Daoy (cell line): ENCODE measurements at places on chromosomes 6 and 20. TPM values are rescaled to one million over a fixed set of nuclear protein-coding genes. Genes with fewer than 3 reads are reported as not detected.

The GTSF1L gene
- not detected in 2 replicates for total RNA-seq

The PKIG gene
- total RNA-seq = 51.8 and 54.6 TPM in 2 replicates

The MLN gene
- not detected in 2 replicates for total RNA-seq

The MCHR2 gene
- total RNA-seq = not detected in 2 replicates

The PHACTR1 gene
- 4.1 and 13.2 TPM in 2 replicates for total RNA-seq

The CYP24A1 gene
- total RNA-seq = 0.46 and 1.0 TPM in 2 replicates

The C6orf15 gene
- not detected in 2 replicates for total RNA-seq

DNA sequence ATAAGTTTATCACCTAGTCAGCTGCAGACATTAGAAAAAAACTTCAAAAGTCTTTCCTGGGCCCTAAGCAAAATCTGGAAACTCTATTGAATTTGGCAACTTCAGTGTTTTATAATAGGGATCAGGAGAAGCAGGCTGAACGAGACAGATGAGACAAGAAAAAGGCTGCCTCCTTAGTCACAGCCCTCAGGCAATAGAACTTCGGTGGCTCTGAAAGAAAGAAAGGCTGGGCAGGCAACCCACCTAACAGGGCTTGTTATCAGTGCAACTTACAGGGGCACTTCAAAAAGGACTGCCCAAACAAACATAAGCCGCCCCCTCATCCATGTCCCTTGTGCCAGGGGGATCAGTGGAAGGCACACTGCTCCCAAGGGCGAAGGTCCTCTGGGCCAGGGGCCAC lies 657.9 kb upstream of the HS3ST5 start:
- DNase-seq = no peak

GRCh38 chr6:16272201-16272600 lies 33.8 kb downstream of the GMPR start:
- DNase-seq = no peak

- DNase-seq = peak; percentile 72
These were observed 8.8 kb downstream of the RAET1L start for GRCh38 chr6:150016324-150017185.

DNA sequence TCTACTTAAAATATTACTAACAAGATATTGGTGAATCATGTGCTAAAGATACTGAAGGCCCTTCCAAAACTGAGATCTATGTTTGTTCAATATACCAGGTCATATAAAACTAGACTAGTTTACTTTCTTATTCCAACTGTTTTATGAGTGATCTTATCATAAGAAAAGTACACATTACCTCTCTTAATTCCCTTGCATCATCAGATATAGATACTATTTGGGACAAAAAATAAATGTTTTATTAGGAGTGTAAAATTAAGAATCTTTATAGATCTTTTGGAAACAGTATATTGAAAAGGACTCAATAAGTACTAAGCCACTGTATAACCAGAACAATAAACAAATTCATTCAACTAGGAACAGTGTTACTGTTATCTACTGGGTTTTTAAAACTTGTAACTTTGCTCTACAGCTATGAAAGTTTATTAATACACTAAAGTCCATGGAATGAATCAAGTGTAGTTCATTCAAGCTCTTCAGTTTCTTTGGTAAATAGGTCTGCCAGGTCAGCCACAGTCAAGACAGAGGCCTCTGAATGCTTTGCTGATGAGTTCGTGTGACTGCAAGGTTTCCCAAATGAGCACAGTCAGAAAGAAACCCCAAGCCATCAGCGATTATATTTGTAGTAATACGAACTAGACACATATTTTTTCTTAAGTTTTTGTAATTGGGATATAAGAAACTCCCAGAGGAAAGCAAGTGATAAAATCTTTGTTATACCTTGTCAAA lies 71.8 kb upstream of the FBXO30 start:
- DNase-seq = no peak

DNA sequence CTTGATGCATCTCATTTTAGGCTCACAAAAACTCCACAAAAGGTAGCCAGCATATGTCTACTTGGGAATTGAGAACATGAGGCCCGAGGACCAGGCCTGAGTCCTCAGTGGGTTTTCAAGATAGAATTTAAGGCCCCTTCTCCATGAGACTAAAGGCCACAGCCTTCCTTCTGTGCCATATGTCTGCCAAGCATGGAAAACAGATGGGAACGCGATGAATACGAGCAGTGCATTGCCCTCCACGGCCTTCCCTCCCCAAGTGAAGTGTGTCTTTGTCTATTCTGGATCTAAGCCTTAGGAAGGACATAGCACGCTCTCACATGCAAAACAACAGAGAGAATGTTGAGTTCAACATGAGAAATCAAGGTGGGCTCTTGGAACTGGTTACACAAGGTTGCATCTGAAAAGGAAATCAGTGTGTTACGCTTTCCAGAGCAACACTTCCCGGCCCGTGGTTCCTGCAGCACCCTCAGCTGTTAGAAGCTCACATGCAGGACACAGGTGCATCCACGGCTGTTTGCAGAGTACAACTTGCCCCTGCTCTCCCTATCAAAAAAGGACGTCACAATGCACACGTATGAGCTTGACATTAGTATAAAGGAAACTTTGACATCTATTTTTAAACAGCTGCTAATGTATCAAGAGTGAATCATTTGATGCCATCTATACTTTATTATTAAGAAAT lies 229.9 kb downstream of the NRN1 start:
- DNase-seq = no peak

GRCh38 chr6:39357998-39358686 lies 35.6 kb upstream of the KCNK16 start:
- peak; percentile 65 for DNase-seq

GRCh38 chr20:46934746-46935287 lies 40.2 kb downstream of the EYA2 start:
- DNase-seq = no peak

GRCh38 chr6:168238159-168238909 lies 81.2 kb downstream of the DACT2 start:
- DNase-seq = no peak

DNA sequence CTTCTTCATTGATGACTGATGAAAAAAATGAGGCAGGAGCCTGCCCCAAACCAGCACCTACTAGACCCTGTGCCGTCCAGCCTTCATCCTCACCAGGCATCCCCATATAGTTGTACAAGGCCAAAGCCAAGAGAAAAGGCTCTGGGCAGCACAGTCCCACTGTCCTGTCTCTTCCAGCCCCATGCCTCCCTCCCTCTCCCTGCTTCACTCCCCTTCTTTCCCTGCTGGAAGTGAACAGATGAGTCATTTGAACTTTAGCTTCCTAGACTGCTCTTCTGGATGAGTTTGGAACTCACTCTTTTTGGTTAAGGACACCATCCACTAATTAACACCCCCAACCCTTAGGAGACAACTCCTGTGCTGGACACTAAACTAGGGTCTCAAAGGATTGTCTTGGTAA lies 235.2 kb downstream of the LRFN2 start:
- no peak for DNase-seq

DNA sequence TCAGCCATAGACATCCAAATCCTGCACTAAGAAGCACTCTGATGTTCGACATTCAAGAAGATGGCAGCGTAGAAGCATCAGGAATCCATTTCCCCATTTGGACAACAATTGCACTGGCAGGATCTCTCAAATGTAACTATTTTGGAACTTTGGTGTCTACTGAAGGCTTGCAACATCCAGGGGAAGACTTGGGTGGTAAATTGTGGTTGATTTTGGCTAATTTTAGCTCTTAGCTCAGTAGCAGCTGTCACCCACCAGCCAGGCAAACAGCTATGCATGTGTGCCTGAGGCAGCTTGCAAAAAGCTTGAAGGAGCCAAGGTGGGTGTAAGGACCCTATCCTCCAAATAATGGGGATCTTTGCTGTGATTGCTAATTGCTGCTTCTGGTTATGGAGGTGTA lies 35.1 kb upstream of the PPP1R3G start:
- no peak for DNase-seq

GRCh38 chr6:121780325-121781321 lies 345.2 kb downstream of the GJA1 start:
- DNase-seq = peak; percentile 92

- no peak for DNase-seq
These were observed 51.0 kb upstream of the SUPT3H start for GRCh38 chr6:45428727-45429126.

DNA sequence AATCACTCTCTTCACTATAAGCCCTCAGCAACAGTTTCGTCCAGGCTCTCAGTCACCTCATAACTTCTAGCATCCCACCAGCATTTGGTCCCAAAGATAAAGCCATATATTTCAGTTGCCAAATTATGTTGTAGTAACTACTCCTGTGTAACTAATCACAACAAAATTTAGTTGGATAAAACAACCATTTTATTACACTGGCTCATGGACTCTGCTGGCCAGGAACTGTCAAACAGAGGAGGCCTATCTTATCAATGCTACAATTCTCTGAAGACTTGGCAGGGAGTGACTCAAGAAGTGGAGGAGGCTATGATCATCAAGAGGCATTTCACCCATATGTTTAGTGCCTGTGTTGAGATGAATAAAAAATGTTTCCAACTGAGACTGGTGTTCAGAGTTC lies 1082.3 kb upstream of the GJE1 start:
- DNase-seq = no peak

DNA sequence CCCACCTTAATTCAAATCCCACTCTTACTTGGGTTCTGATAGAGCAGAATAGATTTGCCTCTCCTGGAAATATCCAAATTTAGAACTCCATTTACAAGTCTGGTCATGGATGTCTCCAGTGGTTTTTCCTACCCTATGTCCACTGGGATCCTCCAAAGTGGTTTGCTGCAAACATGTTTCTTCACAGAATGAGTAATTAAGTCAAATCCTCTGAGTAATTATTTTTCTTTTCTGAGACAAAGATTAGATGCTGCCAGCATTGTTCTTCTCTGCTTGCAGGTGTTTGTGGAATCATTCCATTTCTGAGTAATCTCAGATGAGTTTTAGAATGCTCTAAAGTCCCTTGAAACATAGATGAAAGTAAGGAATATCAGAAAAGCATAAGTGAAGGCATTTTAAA lies 21.9 kb downstream of the DTD1 start:
- no peak for DNase-seq

DNA sequence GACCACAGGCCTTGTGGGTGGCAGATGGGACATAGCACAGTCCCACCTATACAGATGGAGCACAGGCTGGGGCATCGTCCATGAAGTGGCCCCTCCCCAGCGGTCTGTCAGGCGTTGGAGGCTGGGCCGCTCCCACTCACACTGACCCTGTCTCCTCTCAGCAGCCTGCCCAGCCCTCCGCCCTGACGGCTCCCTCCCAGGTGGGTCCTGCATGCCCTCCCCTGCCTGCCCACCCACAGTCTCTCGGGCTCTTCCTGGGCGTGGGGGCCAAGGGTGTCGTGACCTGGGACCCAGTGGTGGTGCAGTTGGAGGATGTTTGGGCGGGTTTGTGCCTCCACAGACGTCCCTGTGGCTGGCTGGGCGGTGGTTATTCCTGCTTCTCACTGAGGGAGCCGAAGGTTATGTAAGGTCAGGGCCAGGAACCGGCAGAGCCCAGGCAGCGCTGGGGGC lies 22.3 kb downstream of the COL20A1 start:
- DNase-seq = no peak

GRCh38 chr6:47647188-47647587 lies 51.2 kb upstream of the ADGRF4 start:
- no peak for DNase-seq

GRCh38 chr6:122400462-122401089 lies 1.1 kb downstream of the HSF2 start:
- DNase-seq = no peak

DNA sequence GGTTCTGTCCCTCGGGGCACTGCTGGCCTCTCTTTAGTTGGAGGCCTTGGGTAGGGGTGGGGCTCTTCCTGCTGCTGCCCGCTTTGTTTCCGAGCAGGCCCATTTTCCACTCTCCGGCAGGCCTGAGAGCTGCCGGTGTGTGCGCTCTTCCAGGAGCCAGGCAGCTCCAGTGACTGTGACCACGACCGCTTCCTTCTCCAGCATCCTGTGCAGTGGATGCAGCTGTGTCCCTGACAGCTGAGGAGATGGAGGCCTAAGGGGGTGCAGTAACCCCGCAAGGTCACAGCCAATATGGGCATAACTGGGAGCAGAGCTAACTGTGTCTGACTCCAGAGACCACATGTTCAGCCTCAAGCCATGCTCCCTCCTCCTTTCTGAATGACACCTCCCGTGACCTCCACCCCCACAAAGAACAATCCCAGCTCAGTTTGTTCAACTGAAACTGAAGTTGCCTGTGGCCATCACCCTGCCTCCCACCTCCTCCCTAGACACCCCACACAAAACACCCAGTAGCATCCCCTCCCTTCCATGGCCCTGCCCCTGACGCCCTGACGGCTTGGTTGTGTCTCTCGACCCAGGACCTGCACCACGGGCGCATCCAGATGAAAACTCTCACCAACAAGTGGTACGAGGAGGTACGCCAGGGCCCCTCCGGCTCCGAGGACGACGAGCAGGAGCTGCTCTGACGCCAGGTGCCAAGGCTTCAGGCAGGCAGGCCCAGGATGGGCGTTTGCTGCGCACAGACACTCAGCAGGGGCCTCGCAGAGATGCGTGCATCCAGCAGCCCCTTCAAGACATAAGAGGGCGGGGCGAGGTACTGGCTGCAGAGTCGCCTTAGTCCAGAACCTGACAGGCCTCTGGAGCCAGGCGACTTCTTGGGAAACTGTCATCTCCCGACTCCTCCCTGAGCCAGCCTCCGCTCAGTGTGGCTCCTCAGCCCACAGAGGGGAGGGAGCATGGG lies 27.8 kb downstream of the SPATA2 start:
- DNase-seq = no peak

- no peak for DNase-seq
These were observed 93.6 kb downstream of the INSM1 start for GRCh38 chr20:20461551-20461950.

DNA sequence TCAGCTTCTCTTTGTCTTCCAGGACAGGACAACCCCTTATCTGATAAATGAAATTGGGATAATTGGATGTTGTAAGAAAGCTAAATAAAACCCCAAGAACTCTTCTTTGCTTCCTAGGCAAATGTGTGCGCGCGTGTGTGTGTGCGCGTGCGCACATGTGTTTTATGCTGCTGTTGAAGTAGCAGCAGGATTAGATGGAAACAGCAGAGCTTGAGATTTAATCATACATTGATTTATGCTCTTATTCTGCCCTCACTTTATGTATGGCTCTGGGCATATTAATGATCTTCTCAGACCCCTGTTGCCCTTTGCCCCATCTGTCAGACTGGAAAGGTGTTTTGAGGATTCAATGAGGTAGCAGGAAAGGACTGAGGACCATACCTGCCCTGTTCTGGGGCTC lies 324.0 kb upstream of the MAP3K7 start:
- DNase-seq = no peak

DNA sequence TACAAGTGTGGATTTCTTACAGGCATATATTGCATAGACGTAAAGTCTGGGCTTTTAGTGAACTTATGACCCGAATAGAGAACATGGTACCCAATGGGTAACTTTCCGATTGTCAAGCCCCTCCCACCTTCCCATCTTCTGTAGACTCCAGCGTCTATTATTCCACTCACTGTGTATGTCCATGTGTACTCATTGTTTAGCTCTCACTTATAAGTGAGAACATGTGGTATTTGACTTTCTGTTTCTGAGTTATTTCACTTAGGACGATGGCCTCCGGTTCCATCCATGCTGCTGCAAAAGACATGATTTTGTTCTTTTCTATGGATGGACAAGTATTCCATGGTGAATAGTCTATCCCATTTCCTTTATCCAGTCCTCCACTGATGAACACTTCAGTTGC lies 306.4 kb downstream of the CD83 start:
- DNase-seq = no peak

GRCh38 chr6:107743311-107743710 lies 80.8 kb downstream of the SCML4 start:
- no peak for DNase-seq

GRCh38 chr6:13072686-13073347 lies 255.5 kb downstream of the TBC1D7 start:
- no peak for DNase-seq

- DNase-seq = peak; percentile 51
These were observed 20.6 kb upstream of the SGK2 start for GRCh38 chr20:43537921-43538877.
